Activated B cell treated with CpG ODN at 0.5 μM for 24 hours (primary cell): ENCODE measurements at places on chromosomes 3 and 15.

DNA sequence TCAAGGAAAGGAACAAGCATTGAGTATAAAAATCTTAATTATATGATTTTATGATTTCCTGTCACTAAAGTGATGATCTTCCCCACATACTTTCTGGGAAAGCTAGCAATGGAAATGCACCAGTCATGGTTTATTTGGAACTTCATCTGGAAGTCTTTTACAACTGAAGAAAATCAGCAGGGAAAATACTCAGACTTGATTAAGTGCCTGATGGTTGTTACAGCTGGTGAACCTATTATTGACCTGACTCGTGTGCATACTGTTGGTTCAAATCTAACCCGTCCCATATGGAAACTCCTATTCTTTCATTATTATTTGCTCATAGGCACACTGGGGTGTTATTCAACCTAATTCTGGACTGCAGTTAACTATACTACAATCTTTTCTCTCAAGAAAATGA is 701.8 kb upstream of the CCDC54 start:
- no peak for DNase-seq

- DNase-seq = no peak
Observed at GRCh38 chr15:38414357-38414756, 39.6 kb upstream of the FAM98B start.

- DNase-seq = no peak
Observed at GRCh38 chr3:7545334-7545733, 684.4 kb downstream of the GRM7 start.

- no peak for DNase-seq
Observed at GRCh38 chr3:198043119-198043518, 83.1 kb downstream of the LMLN start.

DNA sequence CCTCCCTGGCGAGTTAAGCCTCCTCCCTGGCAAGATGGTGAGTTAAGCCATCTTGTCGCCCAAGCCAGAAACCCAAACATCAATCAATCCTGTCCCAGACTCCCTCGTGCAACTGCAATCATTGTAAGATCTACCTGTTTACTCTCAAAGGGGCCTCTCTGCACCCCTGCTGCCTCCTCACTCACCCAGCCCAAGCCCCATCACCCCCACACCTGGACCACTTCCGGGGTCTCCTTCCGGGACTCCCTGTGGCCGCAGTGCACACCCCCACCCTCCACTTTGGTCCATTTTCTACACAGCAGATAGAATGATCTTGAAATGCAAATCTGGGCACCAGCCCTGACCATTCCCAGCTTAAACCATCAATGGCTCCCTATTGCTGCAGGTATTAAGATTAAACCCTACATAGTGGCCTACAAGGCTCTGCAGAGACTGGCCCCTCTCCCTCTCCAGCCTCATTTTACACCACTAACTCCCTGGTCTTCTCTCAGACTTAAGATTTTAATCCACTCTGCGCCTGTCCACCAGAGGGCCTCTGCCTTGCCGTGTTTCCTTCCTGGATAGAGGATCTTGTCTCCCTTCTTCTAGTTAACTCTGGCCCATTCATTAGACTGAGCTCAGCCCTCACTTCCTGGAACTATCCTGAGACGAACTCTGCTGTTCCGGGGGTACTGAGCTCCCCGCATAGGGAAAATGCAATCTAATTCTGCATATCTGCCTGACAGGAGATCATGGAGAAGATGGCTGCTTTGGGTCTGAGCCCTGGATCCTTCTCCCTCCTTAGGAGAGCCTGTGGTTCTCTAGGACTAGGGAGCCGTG is 41.9 kb upstream of the SLC6A1 start:
- no peak for DNase-seq

GRCh38 chr3:184545769-184546168 is 15.8 kb upstream of the EPHB3 start:
- no peak for DNase-seq

GRCh38 chr15:88627463-88627862 is 6.3 kb downstream of the AEN start:
- no peak for DNase-seq

GRCh38 chr15:29635513-29636098 is 186.7 kb downstream of the TJP1 start:
- DNase-seq = no peak

DNA sequence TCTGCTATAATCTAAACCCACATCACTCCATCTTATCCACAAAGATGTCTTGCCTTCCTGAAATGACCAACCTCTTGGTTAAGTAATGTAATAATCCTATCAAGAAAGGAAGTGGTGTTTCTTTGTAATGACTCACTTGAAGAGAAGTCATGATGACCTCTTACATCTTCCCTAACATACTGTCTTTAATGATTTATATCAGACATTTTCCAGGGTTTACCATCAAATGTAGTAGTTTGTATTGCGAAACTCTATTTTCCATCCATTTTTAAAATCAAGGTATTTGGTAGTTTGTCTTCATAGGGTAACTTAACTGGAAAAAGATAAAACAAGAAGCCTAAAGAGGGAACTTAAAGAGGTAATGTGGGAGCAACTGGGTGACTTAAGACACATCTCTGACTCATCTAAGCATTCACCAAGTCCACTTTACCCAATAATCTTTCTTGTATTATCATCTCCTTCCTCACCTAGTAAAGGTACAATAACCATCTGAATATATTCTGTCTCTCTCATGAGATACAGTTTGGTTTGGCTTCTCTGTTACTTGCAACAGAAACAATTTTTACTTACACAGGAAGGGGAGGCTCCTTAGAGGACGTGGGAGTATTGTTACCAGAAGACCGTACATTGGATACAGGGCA is 5.7 kb upstream of the MAPK6 start:
- DNase-seq = no peak

DNA sequence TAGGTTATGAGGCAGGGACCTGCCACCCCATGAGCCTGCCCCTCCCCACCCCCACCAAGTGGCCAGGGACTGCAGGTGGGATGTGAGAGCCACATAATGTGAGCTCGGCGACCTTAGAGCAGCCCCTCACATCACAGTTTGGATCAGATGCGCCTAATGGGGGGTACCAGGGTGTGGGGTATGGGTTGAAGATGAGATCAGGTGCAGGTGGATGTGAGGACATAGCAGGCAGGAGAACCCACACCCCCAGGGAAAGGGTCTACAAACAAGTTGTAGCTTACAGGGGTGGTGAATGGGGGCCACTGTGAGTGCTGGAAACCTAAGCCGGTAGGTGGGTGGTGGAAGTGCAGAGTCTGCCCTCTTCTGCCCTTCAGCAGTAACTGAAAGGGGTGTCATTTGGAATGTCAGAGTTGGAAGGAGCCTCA is 94.0 kb downstream of the CORO2B start:
- DNase-seq = no peak

- no peak for DNase-seq
Observed at GRCh38 chr15:89761929-89762328, 10.9 kb upstream of the MESP1 start.

DNA sequence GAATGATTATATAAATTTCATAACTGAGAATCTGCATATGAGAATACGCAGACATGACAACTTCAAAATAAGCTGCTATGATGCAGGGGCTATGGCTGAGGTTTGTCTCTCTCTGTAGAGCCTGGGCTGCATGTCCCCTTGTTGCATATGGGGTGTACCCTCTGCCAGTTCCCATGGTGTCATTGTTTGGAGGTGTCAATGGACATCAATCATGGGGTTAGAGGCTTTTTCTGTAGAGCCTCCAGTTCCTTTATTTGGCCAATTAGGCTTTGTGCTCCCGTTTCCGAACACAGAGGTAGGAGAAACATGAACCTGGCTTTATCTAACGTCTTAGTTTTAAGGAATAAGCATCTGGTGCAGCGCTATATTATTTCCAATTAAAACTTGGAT is 77.3 kb upstream of the RARB start:
- DNase-seq = no peak

DNA sequence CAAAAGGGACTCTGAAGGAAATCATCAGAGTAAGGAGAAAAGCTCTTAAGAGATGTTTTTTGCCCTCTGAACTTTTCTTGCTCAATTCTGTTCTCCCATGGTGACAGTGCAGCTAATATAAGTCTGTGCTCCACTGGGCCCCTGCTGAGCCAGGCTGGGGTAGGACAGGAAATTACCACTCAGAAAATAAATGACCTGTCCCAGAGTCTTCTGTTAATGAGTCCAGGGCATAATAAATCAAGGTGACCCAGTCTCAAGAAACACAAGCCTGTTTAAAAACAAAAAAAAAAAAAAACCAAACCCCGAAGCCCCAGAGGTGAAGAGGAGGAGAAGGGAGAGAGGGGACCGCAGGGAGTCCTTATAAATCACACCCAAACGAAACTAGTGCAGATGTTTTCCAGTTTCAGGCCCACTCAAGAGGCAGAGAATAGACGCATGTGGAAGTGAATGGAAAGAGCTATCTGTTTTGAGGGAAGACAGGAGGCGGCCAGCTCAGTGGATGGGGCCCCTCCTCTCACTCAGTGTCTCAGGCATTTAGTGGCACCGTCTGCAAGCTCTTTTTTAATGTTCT is 59.8 kb upstream of the BOC start:
- no peak for DNase-seq

- DNase-seq = no peak
Observed at GRCh38 chr15:99970891-99971430, 237.7 kb upstream of the LYSMD4 start.

DNA sequence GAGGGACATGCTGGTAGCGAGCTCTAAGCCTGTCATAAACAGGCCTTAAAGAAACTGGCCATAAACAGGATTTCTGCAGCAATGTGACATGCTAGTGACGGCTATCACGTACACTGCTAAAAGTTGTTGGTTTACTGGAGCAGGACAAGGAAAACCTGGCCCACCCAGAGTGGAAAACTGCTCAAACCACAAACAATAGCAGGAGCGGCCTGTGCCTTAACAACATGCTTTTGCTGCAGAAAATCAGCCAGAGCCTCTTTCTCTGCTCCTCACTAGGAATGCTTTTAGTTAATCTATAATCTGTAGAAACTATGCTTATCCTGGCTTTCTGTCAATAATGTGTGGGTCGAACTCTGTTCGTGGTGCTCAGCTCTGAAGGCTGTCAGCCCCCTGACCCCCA is 202.9 kb upstream of the UBE3A start:
- DNase-seq = no peak

- DNase-seq = no peak
Observed at GRCh38 chr15:95869920-95870319, 460.6 kb upstream of the NR2F2 start.

DNA sequence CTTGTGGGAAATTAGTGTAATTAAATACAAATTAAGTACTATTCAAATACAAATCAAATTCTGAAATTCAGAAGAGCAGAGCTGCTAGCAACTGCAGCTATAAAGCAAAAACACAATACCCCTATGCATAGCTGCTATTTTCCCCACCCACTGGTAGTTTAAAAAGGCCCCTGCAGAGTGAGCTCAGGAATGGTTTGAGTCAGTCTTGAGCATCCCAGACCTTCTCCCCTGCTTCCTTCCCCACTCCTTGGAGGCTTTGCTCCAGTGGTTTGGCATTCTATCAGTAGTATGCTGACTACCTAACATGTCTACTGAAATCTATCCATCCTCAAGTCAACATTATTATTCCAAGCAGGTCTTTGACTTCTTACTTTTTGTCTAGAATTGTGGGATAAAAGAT is 53.0 kb downstream of the EFHB start:
- DNase-seq = no peak

GRCh38 chr3:69200384-69201068 is 78.1 kb upstream of the LMOD3 start:
- DNase-seq = no peak

DNA sequence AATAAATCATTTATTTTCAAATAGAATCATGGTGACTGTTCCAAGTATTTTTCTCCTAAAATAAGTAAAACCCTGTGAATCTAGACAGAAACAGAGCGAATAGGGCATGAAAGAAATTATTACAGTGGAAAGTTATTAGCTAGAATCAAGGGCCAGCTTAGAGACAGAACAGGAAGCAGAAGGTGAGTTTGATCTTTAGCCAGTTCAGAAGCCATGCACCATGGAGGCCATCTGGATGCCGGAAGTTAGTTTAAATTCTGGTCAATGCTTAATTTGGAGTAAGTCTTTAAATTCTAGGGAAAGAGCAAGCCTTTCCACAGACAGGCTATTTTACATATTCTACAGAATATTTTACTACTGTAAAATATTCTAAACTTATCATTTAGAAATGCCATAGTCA is 574.8 kb downstream of the CADM2 start:
- no peak for DNase-seq

DNA sequence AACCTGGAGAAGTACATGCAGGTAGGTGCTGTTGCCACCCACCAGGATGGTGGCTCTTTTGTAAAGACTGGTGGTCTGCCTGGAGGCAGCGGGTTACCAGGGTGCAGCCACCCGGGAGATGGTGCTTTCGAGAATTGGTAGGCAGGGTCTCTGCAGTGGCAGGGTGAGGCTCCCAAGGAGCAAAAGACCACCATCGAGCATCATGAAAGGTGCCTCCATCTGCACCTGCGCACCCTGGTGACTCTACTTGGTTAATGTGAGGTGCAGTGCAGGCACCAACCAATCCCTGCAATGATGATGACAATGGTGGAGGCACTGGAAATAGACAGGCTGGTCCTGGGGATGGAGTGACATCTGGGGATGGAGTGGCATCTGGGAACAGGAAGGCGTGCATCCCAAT is 236.7 kb downstream of the ADAMTS17 start:
- DNase-seq = no peak

GRCh38 chr3:141629976-141630375 is 108.1 kb upstream of the RNF7 start:
- DNase-seq = no peak

DNA sequence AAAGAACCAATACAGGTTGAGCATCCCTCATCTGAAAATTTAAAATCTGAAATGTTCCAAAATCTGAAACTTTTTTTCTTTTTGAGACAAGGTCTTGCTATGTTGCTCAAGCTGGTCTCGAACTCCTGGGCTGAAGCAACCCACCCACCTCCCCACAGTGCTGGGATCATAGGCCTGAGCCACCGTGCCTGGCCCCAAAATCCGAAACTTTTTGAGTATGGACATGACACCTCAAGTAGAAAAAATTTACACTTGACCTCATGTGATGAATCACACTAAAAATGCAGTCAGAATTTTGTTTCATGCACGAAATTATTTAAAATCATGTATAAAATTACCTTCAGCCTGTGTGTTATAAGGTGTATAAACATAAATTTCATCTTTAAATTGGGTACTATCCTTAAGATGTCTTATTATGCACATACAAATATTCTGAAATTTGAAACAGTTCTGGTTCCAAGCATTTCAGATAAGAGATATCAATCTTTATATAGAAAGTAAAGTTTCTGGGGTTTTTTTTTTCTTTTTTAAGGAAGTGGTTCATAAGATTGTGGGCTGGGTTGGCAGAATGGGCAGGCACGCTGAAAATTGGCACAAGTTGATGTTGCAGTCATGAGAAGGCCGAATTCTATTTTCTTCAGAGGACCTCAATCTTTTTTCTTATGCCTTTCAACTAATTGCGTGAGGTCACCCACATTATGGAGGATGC is 72.5 kb downstream of the SPRED1 start:
- no peak for DNase-seq

GRCh38 chr3:118683636-118684035 is 351.0 kb downstream of the IGSF11 start:
- DNase-seq = no peak

GRCh38 chr15:65818927-65819562 is 27.0 kb upstream of the DENND4A start:
- no peak for DNase-seq
